ACHN (cell line): ENCODE measurements at places on chromosomes 3 and 15.

- DNase-seq, result no peak
These were observed 43.9 kb upstream of the RYK start for GRCh38 chr3:134294302-134295280.

DNA sequence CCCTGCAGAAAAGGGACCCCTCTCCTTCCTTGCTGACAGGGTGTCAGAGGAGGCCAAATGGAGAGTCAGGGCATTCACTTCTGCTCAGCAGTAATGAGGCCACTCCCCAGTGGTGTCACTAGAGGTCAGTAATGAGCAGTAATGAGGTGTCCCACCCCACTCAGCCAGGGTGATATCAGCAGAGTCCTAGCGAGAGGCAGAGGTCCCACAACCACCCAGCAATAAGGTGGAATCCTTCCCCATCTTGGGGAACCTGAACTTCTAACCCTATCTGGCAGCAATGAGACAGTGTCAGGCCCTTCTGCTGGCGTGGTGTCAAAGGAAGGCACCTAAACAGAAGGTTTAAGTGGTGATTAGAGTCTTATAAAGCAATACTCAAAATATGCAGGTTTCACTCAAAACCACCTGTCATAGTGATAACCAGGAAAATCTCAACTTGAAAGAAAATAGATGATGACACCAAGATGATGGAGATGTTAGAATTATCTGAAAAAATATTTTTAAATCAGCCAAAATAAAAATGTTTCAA is 12.9 kb downstream of the OCA2 start:
- peak; percentile 65 for DNase-seq

DNA sequence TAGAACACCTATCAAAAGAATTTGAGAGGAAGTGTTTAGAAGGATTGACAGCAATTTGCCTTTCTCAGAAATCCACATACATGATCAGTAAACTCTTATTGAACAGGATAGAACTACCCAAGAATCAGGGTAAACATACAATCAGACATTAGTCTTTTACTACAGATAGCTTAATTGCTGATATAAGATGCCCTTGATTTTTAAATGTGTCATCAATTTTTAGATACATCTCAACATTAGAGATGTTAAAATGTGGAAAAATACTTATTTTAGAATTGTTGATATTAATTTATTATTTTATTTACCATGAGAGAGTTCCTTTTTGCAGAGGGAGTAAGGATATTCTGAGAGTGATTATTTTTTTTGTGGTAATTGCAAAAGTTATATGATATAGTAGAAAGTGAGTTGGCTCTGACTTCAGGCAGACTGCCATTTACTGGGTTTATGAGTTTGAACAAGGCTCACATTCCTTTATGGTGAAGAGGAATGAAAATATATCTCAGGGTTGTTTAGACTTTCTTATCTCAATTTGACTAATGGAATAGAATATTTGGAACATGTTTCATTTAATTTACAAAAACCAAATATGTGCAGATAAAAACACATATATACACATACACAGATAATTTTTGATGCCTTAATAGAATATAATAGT is 302.8 kb upstream of the GOLIM4 start:
- no peak for DNase-seq

- DNase-seq, result no peak
These were observed 31.3 kb upstream of the TBC1D21 start for GRCh38 chr15:73841756-73842725.

- DNase-seq, result no peak
These were observed 84.6 kb downstream of the RYR3 start for GRCh38 chr15:33395321-33395720.

DNA sequence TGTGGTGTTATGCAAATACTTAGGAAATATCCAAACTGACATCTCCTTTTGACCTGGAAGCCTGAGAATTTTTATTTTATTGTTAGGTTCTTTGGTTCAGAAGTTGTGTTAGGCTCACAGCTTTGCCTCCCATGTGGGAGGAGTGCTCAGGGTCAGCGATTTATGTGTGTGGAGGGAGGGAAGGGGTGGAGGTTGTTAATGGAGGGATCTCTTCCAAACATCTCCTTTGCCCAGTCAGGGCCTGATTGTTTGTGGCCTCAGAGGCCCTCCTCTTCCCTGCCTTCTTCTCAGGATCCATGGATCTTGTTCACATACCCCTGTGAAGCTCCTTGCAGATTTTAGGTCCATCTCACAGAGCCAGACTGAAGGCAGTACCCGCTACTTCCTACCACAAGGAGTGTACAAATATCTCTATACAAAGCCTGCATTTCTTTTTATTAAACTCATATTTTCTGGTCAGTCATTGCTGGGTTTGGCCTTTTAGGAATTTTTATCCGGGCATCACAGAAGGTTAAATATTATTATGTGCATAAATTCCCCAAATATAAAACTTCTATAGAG is 40.3 kb downstream of the BBX start:
- DNase-seq, result no peak

- no peak for DNase-seq
These were observed 289.0 kb downstream of the TLE3 start for GRCh38 chr15:69808756-69809155.

DNA sequence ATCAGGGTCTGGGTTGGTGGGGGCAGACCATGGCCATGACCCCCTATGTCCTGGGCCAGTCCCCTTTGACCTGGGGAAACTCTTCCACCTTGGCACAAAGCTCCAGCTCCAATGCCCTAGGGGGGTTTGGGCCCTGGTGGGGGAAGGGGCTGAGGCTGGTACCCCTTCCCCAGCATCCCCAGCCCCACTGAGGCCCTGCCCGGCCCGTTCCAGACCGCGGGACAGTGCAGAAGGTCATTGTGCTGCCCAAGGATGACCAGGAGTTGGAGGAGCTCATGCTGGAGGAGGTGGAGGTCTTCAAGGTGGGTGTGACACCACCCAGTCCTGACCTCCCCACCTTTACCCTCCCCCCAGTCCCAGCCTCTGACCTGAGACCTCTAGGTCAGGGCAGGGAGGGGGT is 6.2 kb upstream of the GNAT1 start:
- DNase-seq, result no peak

GRCh38 chr15:43483297-43484128 is 9.4 kb downstream of the TP53BP1 start:
- DNase-seq, result peak; percentile 24

- DNase-seq, result no peak
These were observed 508.0 kb downstream of the FOXP1 start for GRCh38 chr3:71075494-71075893.

- no peak for DNase-seq
These were observed 12.2 kb downstream of the TMCC1 start for GRCh38 chr3:129881261-129881660.

GRCh38 chr3:20323307-20323927 is 137.4 kb upstream of the SGO1 start:
- DNase-seq, result no peak

DNA sequence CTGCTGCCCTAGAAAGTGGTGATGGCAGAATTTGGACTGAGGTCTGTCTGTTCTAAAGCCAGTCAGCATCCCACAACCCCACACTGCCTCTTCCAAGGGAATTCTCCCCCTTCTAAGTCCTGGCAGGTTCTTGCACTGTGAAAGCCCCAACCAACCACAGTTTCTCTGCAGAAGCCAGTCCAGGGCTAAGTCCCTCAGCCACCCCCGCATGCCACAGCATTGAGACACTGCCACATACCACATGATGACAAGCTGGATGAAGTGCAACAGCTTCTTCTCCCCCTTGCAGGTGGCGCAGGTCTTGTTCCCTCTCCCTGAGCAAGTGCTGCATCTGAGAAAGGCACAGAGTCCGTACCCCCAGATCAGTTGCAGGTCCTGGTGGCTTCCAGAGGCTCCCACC is 18.6 kb downstream of the SSUH2 start:
- no peak for DNase-seq

GRCh38 chr15:70566047-70566835 is 197.1 kb downstream of the UACA start:
- no peak for DNase-seq

GRCh38 chr15:67818464-67818863 is 6.8 kb upstream of the SKOR1 start:
- DNase-seq, result no peak

DNA sequence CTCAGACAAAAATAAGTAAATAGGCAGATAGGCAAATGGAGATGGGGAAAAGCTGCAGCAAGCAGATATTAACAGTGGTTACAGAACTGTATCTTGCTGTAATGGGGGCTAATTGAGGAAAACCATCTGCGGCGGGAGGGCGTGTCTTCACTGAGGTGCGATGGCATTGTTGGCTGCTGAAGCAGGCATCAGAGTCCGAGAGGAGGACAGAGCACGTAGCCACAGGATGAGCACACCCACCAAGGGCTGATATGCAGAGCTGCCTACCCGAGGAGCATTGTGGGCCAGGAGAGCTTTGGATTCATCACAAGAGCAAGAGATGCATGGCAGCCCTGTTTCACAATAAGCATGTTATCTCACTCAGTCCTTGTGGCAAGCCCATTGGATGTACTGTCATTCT is 30.4 kb downstream of the CHRNA7 start:
- no peak for DNase-seq

GRCh38 chr3:5675319-5675718 is 487.8 kb downstream of the EDEM1 start:
- DNase-seq, result no peak

DNA sequence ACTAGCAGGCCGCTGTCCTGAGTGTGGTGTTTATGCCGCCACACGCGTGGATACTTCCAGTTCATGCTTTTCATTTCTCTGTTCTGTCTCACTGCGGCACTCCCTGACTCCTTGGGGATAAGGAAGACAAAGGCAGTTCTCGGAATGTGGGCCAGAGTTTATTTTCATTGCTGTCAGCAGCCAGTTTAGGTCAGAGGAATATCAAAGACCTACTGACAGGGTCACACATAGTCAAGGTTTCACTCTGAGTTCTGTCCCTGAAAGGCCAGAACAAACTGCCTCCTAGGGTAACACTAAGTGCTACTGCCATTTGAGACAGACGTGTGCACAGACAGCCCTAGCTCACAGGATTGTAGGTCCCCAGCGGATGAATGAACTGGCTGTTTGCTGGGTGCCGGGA is 27.3 kb upstream of the SPTBN5 start:
- DNase-seq, result no peak

DNA sequence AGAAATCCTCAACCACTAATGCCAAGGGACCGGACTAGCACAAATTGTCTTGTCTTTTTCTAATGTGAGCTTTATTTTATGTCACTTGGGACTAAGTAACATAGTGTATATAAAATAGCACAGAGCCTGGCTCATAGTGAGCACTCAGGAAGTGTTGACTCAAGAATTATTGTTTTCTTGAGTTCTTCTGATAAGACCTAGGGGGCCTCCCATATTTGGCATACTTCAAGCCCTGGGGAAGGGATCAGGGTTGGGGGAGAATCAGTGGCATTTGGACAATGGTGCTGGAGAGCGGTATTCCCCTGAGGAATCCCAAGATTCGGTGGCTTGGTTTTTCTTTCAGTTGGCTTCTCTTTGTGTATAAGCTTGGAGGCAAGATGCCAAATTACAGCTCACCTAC is 19.4 kb downstream of the ZNF80 start:
- no peak for DNase-seq

GRCh38 chr3:9293076-9293475 is 43.6 kb upstream of the SRGAP3 start:
- no peak for DNase-seq

DNA sequence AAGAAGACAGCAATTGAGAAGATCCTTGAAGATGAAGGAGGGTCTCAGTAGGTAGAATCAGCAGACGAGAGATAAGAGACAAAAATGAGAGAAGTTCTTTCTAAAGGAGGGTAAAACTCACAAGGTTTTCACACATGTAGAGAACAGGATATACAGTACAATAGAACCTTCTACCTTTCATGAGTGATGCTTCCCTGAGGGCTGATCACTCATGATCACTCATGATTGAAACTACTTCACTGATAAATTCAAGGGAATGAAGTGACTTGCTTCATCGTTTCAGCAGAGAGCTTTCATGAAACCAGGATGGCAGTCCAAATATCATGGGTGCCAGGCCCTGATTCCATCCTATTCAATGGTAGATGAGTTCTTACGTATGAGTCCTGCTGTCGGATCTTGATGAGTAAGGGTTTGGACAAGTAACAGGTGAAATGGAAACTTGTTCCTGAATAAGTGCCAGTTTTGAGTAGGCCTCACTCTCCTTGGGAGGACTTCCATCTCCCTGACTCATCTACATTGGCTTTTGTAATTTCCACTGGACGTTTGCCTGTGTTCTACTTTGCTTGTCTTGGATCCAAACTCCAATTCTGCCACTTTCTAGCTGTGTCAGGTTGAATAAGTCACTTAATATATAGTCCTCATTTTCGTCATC is 9.6 kb upstream of the CLDN16 start:
- no peak for DNase-seq

GRCh38 chr3:128875556-128876120 is 3.8 kb upstream of the ACAD9 start:
- DNase-seq, result peak; percentile 22

DNA sequence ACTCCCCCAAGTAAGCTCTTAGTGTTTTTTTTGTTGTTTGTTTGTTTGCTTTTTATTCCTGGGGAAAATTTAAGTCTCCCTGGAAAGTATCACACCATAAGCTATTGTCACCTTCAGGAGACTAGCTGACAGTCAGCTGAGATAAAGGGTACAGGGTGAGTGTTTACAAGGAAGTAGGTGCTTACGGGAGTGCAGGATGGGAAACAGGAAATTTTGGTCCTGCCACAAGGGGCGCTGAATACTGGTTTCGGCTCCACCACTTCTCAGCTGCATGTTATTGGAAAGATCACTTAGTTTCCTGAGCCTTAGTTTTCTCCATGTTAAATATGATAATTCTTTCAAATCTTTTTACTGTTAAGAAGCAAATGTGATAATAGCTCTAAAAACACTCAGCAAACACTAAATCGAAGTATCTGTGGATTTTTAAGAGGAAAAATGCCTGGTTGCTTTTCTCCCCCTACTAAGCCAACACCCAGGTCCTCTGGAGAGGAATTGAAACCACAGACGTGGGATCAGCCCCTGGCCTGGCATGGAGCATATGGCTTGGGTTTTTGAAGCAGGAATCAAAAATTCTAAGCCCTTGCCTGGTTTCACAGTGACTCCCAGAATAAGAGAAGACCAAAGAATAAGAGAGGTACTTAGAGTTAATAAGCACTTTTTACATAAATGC is 90.7 kb downstream of the SCN11A start:
- DNase-seq, result peak; percentile 54

- DNase-seq, result no peak
These were observed 10.7 kb upstream of the BBX start for GRCh38 chr3:107512108-107512507.

GRCh38 chr3:114223143-114223542 is 14.2 kb downstream of the ZNF80 start:
- no peak for DNase-seq

GRCh38 chr3:38164952-38165721 is at the start of gene OXSR1:
OXSR1 (plus strand) TSS chr3:38165537; CDS start chr3:38165877, 340 bp downstream.
- peak; percentile 99 for DNase-seq
